Breast epithelium (tissue), 4 donors: ENCODE measurements at places on chromosomes 2 and 18.

DNA sequence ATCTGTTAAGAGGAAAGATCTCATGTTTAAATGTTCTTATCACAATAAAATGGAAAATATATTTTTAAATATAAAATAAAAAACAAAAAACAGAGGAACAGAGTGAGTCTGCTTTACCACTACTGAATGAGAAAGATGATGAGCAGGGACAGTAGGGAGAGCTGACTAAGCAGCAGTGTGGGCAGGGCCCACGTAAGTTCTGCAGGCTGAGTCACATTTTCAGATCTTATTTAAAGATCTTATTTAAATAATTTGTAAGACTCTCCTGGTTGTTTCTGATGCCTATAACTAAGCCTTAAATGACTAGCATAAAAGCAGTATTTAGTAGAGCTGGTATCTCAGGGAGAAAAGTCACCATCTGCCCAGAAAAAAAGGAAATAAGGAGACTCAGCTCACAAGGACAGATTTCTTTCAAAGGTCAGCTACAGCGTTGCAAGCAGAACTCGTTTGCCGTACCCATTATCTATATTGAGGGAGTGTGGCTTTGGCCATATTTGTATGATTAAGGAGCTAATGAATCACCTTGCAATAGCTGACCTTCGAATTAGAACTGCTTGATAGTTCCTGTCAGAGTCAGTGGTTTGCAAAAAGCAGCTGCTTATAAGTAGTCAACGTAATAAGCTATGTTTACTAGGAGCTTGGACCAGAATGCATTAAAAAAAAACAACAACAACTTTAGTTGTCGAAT lies 322.1 kb upstream of the CHAC2 start:
- no peak for DNase-seq
- H3K27ac ChIP-seq, result no peak overlapping the region
- H3K36me3 ChIP-seq, result no peaks in the 10 kb centered on the region
- no peaks in the 10 kb centered on the region for H3K4me1 ChIP-seq

GRCh38 chr2:24360050-24360962 lies at the start of gene ITSN2:
TSS of gene ITSN2 (minus strand) at chr2:24360536. CDS start at chr2:24328082, 32,454 bp downstream.
- no peaks in the 10 kb centered on the region for H3K36me3 ChIP-seq
- no peaks in the 10 kb centered on the region for H3K4me1 ChIP-seq
- H3K4me3 ChIP-seq, result peak within 1 kb of the TSS; percentile 92
- H3K27ac ChIP-seq, result peak within 1 kb of the TSS; percentile 97
- H3K27me3 ChIP-seq, result no peaks in the 10 kb centered on the region

DNA sequence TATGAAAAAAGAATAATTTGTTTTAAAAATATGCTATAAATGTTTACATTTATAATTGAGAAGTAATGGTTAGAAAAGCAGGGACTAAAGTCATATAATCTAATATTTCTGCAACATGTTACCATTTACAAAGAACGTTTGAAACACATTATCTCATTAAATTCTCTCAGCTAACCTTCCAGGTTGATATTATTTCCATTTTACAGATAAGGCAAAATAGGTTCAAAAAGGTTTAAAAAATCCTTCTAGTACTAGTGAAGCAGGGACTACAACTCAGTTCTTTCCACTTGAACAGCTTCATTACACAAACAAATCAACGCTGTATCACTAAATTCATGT lies 875 bp downstream of the FASTKD1 start:
- H3K4me1 ChIP-seq, result peaks cover 5% of the 10 kb centered on the region
- peak overlapping the region; percentile 53 for H3K4me3 ChIP-seq
- no peak overlapping the region for H3K27ac ChIP-seq

GRCh38 chr2:136247204-136247950 lies 129.4 kb upstream of the CXCR4 start:
- no peak for DNase-seq
- no peaks in the 10 kb centered on the region for H3K27me3 ChIP-seq
- peaks cover 9% of the 10 kb centered on the region for H3K4me1 ChIP-seq
- H3K27ac ChIP-seq, result peak overlapping the region; percentile 7
- H3K4me3 ChIP-seq, result no peak overlapping the region
- no peaks in the 10 kb centered on the region for H3K36me3 ChIP-seq

- no peaks in the 10 kb centered on the region for H3K4me1 ChIP-seq
- peak overlapping the region; percentile 58 for H3K27ac ChIP-seq
- peaks cover 3% of the 10 kb centered on the region for H3K27me3 ChIP-seq
- H3K4me3 ChIP-seq, result peak overlapping the region; percentile 75
- no peaks in the 10 kb centered on the region for H3K36me3 ChIP-seq
Observed at GRCh38 chr2:216635701-216636550, 2.7 kb downstream of the IGFBP2 start.

- H3K4me1 ChIP-seq, result no peaks in the 10 kb centered on the region
- H3K27me3 ChIP-seq, result no peaks in the 10 kb centered on the region
- no peak overlapping the region for H3K27ac ChIP-seq
Observed at GRCh38 chr2:108182489-108182888, 57.3 kb upstream of the SULT1C3 start.

GRCh38 chr2:234771980-234772732 lies 179.7 kb upstream of the SH3BP4 start:
- DNase-seq, result no peak
- H3K27ac ChIP-seq, result no peak overlapping the region
- no peaks in the 10 kb centered on the region for H3K4me1 ChIP-seq

- no peak for DNase-seq
- no peaks in the 10 kb centered on the region for H3K36me3 ChIP-seq
- no peaks in the 10 kb centered on the region for H3K27me3 ChIP-seq
Observed at GRCh38 chr18:56921896-56922480, 224.9 kb upstream of the BOD1L2 start.

DNA sequence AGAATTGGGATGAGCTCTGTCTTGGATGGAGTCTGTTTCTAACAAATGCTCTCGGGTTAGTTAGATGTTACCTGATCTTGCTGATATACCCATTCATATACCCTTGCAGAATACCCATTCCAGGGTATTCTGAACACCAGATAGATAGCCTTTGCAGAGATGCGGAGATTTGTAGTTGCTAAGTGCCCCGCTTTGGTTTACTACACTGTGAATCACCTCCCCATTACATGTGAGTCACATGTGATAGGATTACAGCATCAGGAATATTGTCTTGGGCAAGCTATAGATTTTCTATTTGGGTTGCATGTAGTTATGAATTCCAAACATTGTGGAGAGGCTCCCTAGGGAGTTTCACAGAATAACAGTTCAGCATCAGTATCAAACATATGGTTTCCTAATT lies 3.8 kb downstream of the VSNL1 start:
- H3K36me3 ChIP-seq, result no peaks in the 10 kb centered on the region
- DNase-seq, result no peak
- H3K4me1 ChIP-seq, result no peaks in the 10 kb centered on the region
- no peak overlapping the region for H3K27ac ChIP-seq
- H3K4me3 ChIP-seq, result no peak overlapping the region

DNA sequence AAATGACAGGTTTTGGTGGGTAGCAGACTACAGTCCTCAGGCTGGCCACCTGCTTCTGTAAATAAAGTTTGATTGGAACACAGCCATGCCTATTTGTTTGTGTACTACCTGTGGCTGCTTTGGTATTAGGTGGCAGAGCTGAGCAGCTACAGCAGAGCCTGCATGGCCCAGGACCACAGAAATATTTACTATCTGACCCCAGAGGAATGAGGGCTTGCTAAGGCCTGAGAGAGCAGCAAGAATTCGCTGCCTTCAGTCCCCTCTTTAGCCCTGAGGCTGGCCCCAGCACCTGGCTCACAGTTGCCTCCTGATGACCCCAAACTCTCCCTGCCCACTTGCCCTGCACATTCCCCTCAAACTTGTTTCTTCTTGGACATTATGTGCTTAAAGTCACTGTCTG lies 32.5 kb downstream of the POLR1A start:
- H3K27ac ChIP-seq, result no peak overlapping the region
- no peak for DNase-seq
- no peaks in the 10 kb centered on the region for H3K36me3 ChIP-seq
- H3K27me3 ChIP-seq, result no peaks in the 10 kb centered on the region
- H3K4me1 ChIP-seq, result no peaks in the 10 kb centered on the region
- no peak overlapping the region for H3K4me3 ChIP-seq

GRCh38 chr2:196415384-196415783 lies 224.1 kb upstream of the CCDC150 start:
- H3K4me1 ChIP-seq, result no peaks in the 10 kb centered on the region
- H3K36me3 ChIP-seq, result no peaks in the 10 kb centered on the region
- H3K27ac ChIP-seq, result no peak overlapping the region
- no peaks in the 10 kb centered on the region for H3K27me3 ChIP-seq
- DNase-seq, result no peak
- no peak overlapping the region for H3K4me3 ChIP-seq

DNA sequence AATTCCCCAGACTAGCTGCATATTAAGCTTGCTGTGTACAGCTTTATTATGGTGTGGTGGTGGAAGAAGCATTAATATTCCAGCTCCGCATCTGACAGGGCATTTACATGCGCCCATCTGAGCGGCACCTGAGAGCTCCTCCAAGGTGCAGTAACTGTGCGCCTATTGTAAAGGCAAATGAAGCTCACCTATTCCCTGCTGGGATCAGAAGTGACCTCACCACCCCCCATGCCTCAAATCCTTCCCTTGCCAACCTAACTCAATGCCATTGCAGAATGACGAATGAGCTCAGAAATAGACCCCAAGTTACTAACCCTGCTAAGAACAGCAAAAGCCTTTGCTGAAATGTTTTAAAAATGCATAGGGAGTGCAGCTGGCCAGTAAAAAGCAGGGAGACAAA lies 14.3 kb downstream of the BCL11A start:
- H3K4me3 ChIP-seq, result no peak overlapping the region
- no peaks in the 10 kb centered on the region for H3K4me1 ChIP-seq
- no peaks in the 10 kb centered on the region for H3K27me3 ChIP-seq
- H3K36me3 ChIP-seq, result no peaks in the 10 kb centered on the region
- H3K27ac ChIP-seq, result no peak overlapping the region
- DNase-seq, result no peak

GRCh38 chr2:2083113-2083758 lies 247.8 kb downstream of the MYT1L start:
- H3K27me3 ChIP-seq, result no peaks in the 10 kb centered on the region
- H3K36me3 ChIP-seq, result no peaks in the 10 kb centered on the region
- no peak overlapping the region for H3K4me3 ChIP-seq
- H3K4me1 ChIP-seq, result no peaks in the 10 kb centered on the region
- no peak for DNase-seq
- H3K27ac ChIP-seq, result peak overlapping the region; percentile 63

- no peak overlapping the region for H3K27ac ChIP-seq
- no peak overlapping the region for H3K4me3 ChIP-seq
- H3K4me1 ChIP-seq, result no peaks in the 10 kb centered on the region
- no peak for DNase-seq
- peaks cover 5% of the 10 kb centered on the region for H3K27me3 ChIP-seq
- H3K36me3 ChIP-seq, result no peaks in the 10 kb centered on the region
Observed at GRCh38 chr18:41949206-41949920, 5.7 kb upstream of the PIK3C3 start.

DNA sequence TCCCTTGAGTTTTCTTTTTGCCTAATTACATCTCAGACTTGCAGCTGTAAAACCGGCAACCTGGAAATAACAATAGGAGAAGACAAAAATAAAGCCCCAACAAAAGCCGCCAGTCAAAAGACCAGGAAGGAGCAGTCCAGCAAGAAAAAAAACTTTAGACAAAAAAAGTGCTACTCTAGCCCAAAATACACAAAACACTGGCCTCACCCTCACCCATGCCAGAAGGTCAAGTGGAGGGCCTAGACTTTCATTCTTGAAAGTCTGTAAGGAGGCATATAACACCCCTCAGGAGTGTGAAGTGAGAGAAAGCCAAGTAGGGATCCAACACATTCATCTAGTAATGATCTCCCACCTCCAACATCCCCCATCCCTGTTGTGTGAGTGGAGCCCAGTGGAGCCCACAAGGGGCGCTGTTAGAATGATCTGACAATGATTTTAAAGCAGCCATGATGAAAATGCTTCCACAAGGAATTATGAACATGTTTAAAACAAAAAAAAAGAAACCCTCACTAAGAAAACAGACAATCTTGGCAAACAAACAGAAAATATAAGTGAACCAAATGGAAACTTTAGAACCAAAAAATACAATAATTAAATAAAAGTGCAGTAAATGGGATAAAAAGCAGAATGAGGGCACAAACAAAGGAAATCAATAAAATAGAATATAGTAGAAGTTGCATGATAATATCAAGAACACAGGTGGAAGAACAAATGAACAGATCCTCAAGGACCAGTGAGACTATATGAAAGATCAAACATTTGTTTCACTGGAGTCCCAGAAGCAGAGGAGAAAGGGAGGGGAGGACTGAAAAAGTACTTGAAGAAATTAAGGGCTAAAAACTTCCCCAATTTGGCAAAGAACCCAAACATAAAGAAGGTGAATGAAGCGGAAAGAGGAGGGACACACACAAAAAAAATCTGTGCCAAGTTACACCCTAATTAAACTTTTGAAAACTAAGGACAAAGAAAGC lies 23.9 kb downstream of the SESTD1 start:
- peak overlapping the region; percentile 52 for H3K27ac ChIP-seq
- H3K4me3 ChIP-seq, result no peak overlapping the region
- H3K36me3 ChIP-seq, result no peaks in the 10 kb centered on the region
- H3K4me1 ChIP-seq, result no peaks in the 10 kb centered on the region
- DNase-seq, result no peak
- no peaks in the 10 kb centered on the region for H3K27me3 ChIP-seq

- no peaks in the 10 kb centered on the region for H3K4me1 ChIP-seq
- H3K36me3 ChIP-seq, result no peaks in the 10 kb centered on the region
- H3K27ac ChIP-seq, result no peak overlapping the region
- DNase-seq, result no peak
- H3K4me3 ChIP-seq, result no peak overlapping the region
- H3K27me3 ChIP-seq, result no peaks in the 10 kb centered on the region
Observed at GRCh38 chr2:150491943-150492342, 4.5 kb upstream of the RND3 start.

DNA sequence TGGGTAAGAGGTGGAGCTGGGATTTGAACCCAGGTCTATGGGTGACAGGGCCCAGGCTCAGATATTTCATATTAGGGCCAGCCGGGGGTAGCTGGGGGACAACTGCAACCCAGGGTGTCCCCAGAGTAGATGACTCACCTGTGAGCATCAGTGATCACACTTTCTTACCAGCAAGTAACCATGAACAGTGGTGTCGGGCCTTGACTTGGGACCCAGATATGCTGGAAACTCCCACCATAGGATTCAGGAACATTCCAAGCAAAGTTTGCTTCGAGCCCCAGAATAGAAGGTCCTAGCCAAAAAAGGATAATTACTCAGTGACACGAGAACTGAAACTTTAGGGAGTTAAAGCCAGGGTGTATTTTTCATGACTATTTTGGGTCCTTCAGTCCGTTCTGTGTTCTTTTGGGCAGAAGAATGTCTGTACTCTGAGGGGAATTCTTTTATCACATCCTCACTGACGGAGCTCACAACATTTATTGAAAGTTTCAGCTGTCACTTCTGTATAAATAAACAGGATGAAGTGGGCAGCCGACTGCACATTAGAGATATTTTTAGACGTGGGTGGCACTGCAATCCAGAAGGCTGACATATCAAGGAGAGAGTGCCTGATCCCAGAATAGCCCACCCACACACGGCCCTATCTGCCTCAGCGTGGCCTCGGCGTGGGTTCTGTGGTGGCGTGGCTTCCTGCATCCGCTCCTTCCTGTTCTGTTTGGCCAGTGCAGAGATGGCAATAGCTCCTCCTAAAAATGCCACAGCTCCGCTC lies 45.6 kb downstream of the RAMP1 start:
- H3K4me1 ChIP-seq, result no peaks in the 10 kb centered on the region
- peak; percentile 28 for DNase-seq
- H3K27ac ChIP-seq, result peak overlapping the region; percentile 83

- no peak for DNase-seq
- H3K27me3 ChIP-seq, result no peaks in the 10 kb centered on the region
- H3K4me3 ChIP-seq, result no peak overlapping the region
Observed at GRCh38 chr2:175111200-175111657, 56.8 kb downstream of the ATF2 start.

- H3K27me3 ChIP-seq, result no peaks in the 10 kb centered on the region
- no peaks in the 10 kb centered on the region for H3K36me3 ChIP-seq
- H3K4me3 ChIP-seq, result no peak overlapping the region
- H3K27ac ChIP-seq, result no peak overlapping the region
- no peak for DNase-seq
- H3K4me1 ChIP-seq, result no peaks in the 10 kb centered on the region
Observed at GRCh38 chr18:13003466-13003896, 12.3 kb downstream of the CEP192 start.
